ENCODE measurements at places on chromosomes 7 and 10.
A peak's percentile ranks its signal among the peaks of the same experiment; 100 is the strongest.

GRCh38 chr7:101673951-101674350 lies 44.9 kb upstream of the MYL10 start:
- DNase-seq: no peak

DNA sequence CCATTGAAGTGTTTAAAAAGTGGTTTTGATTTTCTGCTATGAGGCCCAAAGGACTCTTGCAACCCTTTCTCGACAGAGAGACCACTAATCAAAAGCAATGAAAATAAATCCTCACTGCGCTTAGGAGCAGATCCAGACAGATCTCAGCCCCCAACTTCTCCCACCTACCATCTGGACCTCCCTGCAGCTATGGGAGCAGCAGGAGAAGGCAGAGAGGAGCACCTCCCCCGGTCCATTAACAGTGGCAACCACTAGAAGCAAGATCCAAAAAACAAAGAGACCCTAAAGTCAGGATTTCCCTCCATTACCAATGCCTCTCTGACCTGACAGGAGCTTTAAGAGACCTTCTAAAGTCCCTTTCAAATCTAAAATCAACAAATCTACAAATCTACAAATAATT lies 99.0 kb upstream of the LSM8 start:
- no peak for DNase-seq

- DNase-seq: no peak
Observed at GRCh38 chr7:127959770-127960169, 71.5 kb downstream of the LRRC4 start.

- no peak for DNase-seq
Observed at GRCh38 chr10:90992462-90992861, 71.6 kb upstream of the ANKRD1 start.

GRCh38 chr10:59831658-59832503 lies 74.5 kb downstream of the CCDC6 start:
- no peak for DNase-seq

DNA sequence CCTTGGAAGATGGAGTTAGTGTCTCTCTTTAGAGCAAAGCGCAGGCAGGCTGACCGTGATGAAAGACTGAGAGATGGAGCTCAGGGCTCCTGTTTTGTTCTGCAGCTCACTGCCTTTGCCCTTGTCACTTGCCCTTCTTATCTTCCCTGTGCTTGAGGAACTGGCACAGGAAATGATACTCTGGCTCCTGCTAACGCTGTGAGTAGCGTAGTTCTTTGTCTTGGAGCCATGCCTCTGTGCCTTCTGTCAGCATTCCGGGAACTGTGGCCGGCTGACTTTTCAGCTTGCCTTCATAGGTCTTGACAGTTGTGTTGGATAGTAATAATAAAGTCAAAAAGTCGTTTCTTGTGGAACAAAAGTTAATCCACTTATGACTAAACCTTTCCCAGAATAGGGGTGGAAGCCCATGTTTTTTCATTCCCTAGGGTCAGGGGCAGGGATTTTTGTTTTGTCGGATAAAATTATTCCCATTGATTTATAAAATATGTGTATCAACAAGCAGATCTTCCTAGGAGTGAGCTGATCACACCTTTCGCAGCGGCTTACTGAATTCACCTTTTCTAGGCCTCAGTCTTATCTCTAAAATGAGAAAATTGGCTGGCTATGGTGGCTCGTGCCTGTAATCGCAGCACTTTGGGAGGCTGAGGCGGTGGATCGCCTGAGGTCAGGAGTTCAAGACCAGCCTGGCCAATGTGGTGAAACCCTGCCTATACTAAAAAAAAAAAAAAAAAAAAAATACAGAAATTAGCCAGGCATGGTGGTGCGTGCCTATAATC lies 16.6 kb upstream of the TMEM236 start:
- DNase-seq: peak; percentile 89

GRCh38 chr10:124329362-124329761 lies 89.4 kb downstream of the OAT start:
- no peak for DNase-seq

GRCh38 chr7:6658618-6659345 lies 21.7 kb downstream of the ZNF316 start:
- no peak for DNase-seq

GRCh38 chr10:119449760-119450461 lies 92.6 kb downstream of the RGS10 start:
- no peak for DNase-seq

DNA sequence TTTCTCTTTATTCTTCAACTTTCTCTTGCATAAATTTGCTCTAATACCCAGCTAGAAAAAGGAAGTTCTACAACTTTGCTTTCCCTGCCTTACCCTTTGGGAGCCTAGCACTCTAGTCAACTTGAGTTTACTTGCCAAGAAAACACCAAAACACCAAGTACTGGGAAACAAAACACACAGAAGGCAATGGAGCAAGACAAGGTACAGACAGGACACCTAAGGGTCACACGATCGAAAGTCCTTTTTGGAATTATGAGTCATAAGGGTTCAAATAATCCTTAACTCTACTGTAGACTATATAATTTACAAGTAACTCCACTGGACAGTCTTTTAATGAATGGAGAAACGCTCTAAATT lies 42.6 kb upstream of the ANAPC16 start:
- no peak for DNase-seq

DNA sequence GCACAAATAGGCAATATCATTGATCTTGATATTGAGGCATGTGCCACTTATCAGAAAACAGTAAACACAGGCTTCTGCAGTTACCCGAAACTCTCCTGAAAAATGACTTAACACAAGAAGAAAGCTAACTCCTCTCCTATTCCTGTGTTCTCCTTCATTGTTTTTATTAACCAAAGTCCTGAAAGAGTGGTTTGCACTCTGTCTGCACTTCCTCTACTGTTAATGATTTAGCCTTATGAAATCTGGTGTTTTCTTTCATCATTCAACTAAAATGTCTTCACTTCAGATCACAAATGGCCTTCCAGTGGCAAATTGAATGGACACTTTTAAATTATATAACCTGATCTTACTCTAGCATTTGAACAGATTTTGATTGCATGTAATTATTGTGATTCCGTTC lies 630.6 kb upstream of the PHF14 start:
- no peak for DNase-seq

- DNase-seq: peak; percentile 68
Observed at GRCh38 chr10:13536674-13537366, 8.0 kb upstream of the BEND7 start.

DNA sequence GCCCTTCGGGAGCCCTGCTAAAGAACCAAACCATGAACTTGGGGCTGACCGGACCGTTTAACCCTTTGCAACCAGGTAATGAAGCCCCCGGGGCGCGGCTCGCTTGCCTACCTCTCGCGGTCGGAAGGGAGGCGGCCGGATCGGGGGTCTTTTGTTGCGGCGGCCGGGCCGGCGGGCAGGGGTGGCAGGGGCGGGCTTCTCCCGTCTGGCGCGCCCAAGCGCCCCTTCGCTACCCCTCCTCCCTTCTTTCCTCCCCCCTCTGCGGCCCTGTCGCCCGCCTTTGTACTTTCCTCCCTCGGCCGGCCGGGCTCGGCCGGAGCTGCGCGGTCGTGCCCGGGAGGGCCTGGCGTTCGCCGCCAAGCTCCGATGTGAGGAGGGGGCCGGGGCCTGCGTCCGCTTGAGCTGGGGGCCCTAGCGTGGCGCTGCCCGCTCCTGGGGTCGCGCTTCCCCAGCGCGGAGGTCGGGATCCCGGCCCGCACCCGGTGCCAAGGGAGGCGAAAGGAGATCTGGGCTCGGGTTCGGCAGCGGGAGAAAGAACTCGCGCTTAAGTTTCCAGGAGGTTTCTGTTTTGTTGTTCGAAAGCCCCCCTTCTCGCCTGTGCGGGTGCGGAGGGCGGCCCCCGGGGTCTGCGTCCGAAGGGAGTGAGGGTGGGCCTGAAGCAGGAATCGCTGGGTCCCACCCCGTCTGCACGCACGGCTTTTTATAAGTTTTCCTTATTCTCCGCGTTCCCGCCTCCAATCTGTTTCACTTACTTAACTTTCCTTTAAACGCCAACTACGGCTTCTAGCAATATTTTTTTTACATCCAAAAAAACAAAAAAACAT lies 436.8 kb upstream of the GALNT17 start:
- no peak for DNase-seq

DNA sequence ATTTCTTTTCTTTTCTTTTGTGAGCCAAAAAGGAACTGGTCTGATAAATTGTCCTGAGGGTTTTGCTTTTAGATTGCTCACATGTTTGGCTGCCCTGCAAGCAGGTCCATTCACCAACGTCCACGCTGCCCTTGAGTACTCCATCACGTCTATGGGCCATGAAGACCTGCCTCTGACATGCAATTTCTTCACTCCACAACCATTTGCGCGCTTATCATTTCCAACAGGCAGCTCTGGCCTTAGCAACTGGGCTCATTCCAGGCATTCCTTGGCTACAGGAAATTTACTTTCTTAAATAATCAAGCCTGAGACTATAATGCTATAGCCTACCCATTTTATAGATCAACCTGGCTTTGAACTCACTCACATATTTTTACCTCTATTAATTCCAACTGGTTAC lies 408.3 kb upstream of the C7orf33 start:
- no peak for DNase-seq

Measured in cerebellar cortex (tissue), 1 donor.